ENCODE measurements at places on chromosomes 2 and 18. TPM values are rescaled to one million over a fixed set of nuclear protein-coding genes. Genes with fewer than 3 reads are reported as not detected.

DNA sequence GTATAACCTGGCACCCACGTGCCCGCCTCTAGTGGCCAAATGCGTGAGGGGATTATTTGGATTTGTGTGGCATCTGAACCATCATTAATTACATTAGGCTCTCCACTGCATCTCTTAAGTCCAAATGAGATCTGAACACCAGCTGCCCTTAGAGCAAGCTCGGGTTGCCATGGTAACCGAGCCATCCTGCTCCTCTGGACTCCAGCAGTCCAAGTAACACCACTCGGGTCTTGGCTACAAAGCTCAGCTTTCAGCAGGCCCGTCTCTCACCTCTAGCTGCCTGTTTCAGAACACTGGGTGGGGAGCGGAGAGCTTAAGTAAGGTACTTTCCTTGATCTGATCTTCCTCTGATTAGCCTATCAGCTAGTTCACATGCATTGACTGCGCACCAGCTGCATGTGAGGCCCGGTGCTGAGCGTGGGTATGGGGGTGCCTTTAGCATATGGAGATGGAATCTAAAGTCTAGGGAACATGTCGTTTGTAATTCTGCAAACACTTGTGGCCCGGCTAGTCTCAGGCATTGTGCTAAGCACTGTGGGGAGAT lies 14.1 kb upstream of the CYS1 start:
- no peak for DNase-seq

- no peak for DNase-seq
Observed at GRCh38 chr2:111202266-111203040, 81.7 kb downstream of the BCL2L11 start.

Gene C2orf49
- 62.6 TPM for total RNA-seq

Gene CFAP65
- total RNA-seq, result 1.2 TPM
